ENCODE measurements at places on chromosomes 5 and 9.

- peak; percentile 47 for DNase-seq
Observed at GRCh38 chr9:77011973-77012821, 7.3 kb upstream of the FOXB2 start.

GRCh38 chr9:72440378-72440777 is 75.4 kb upstream of the ZFAND5 start:
- DNase-seq = no peak

GRCh38 chr5:160036884-160037283 is 27.9 kb downstream of the TTC1 start:
- DNase-seq = no peak

DNA sequence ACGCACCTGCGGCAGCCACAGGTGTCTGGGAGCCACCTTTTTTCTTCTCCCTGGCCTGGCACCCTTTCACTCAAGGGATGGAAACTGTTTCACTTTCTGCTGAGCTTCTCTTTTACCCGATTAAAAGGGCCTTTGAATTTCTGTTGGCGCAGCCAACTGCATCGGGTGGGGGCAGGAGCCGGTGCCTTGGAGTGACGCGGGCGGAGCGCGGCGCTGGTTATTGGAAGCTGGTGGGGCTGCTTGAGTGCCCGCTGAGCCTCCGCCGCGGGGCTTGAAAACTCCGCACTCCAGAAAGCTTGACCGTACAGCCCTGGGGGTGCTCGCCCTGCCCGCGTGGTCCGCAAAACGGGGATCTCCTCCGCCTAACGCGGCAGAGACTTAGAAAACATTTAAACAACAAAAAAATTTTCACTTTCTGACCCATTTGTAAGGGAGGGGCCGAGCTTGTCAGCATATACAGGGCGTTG is 52.0 kb upstream of the TJP2 start:
- DNase-seq = no peak

DNA sequence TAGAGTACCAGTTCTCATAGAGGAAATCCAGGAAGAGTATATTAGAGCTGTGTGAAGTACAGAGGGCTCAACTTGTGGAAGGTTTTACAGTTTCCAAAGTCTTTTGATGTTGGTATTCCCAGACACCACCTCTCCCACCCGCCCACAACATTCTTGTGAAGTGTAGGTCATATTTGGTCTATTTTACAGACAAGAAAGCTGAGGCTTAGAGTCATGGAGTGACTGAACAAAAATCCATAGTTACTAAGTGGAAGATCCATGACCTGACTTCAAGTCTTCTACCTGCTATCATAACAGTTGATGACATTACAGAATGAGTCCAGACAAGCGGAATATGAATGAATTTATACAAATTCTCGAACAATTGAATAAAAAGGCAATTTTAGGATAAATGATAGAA is 187.1 kb upstream of the RPS23 start:
- no peak for DNase-seq

DNA sequence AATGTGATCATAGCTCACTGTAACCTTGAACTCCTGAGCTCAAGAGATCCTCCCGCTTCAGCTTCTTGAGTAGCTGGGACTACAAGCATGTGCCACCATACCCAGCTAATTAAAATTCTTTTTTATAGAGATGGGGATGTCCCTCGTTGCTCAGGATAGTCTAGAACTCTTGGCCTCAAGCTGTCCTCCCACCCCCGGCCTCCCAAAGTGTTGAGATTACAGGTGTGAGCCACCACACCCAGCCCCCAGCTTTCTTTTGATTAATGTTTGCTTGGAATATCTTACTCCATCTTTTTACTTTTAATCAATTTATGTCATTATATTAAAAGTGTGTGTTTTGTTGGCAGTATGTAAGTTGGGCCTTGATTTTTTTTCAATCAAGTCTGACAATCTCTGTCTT is 59.4 kb upstream of the EXOC3 start:
- DNase-seq = no peak

GRCh38 chr9:116333254-116333653 is 179.7 kb downstream of the PAPPA start:
- no peak for DNase-seq

DNA sequence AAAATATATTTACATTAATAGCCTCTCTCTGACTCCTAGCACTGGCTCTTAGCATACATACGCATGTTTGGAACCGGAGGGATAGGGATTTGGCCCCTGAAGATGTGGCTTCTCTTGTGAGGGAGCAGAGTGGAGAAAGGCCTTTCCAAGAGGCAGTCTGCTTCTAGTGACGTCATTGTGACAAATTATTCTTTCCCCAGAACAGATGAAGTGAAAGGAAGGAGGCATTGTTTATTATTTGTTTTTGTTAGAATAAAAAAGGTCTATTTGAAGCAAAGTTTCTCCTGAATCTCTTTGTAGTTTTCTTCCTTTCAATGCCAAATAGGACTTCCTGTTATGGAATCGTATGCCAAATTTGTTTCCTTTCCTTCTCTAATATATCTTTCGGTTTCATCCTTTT is 361.6 kb downstream of the ICE1 start:
- no peak for DNase-seq

DNA sequence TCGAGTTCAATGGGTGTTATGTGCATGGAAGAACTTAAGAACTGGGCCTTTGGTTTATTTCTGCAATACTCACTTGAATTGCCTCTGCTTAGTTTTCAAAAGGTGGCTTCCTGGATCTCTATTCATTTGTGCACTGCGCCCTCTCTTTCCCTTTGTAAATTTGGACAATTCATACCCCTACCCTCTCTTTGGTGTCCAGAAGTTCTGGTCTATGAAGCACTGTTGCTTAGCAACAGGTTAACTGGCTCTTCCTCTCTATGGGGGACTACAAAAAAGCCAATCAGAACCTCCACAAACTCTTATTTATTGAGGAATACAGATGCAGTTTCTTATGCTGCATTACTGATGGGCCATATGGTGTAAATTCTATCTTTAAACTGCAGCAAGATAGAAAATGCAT is 13.5 kb upstream of the FAM120A start:
- no peak for DNase-seq

Data from NCI-H524 (cell line).